ENCODE measurements at places on chromosomes 12 and 14. TPM values are rescaled to one million over a fixed set of nuclear protein-coding genes. Genes with fewer than 3 reads are reported as not detected.

DNA sequence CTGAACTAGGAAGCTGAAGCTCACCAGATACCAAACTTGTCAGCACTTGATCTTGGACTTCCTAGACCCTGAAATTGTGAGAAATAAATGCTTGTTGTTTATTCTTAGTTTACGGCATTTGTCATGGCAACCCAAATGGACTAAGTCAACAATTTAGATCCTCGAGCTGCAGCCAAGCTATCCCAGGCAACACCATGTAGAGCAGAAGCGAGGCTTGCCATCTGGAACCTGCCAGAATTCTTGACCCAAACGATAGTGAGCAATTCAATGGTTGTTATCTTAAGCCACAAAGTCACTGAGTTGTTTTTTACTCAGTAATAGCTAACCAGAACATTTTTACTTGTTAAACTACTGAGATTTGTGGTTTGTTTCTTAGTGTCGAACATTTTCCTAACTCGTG is 458.5 kb upstream of the FLRT2 start:
- H3K4me3 ChIP-seq: no peak overlapping the region
- DNase-seq: no peak
- no peaks in the 10 kb centered on the region for H3K4me1 ChIP-seq
- no peaks in the 10 kb centered on the region for H3K27me3 ChIP-seq
- H3K36me3 ChIP-seq: no peaks in the 10 kb centered on the region
- no peak overlapping the region for H3K27ac ChIP-seq

DNA sequence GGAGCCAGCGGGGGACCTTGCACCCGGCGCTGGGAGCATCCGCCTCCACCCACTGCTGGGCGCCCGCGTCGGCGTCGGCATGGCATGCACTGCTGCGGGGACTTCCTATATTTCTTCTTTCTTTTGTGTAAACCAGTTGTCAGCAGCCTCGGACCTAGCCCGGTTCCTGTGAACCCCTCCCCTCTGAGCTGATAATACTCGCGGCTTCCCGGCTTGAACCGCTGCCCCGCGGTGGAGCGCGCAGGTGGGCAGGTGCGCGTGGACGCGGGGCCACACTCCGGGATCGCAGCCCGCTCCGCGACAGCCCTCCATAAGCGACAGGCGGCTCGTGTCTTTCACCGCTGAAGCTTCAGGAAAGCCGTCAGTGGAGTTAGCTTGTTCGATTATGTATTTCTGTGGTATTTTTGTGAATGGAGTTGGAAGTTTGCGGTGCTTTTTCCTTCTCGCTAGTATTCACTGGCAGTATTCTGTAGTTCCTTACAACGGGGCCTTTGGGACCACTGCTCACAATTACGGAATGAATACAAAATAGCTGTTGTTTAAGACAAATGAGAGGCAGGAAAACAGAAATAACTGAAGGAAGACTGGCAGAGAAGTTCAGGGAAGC is 870 bp downstream of the BMAL2 start:
- peak overlapping the region; percentile 82 for H3K27ac ChIP-seq
- peak overlapping the region; percentile 86 for H3K4me3 ChIP-seq
- H3K36me3 ChIP-seq: no peaks in the 10 kb centered on the region
- DNase-seq: peak; percentile 51
- peaks cover 53% of the 10 kb centered on the region for H3K4me1 ChIP-seq

- H3K4me1 ChIP-seq: no peaks in the 10 kb centered on the region
- H3K27me3 ChIP-seq: peaks cover 11% of the 10 kb centered on the region
- no peak overlapping the region for H3K27ac ChIP-seq
- DNase-seq: no peak
- no peaks in the 10 kb centered on the region for H3K36me3 ChIP-seq
- H3K4me3 ChIP-seq: no peak overlapping the region
Observed at GRCh38 chr12:49687941-49688340, 19.3 kb downstream of the FMNL3 start.

GRCh38 chr14:96962337-96962736 is 165.2 kb downstream of the VRK1 start:
- H3K27me3 ChIP-seq: no peaks in the 10 kb centered on the region
- no peak overlapping the region for H3K4me3 ChIP-seq
- no peak overlapping the region for H3K27ac ChIP-seq
- peaks cover 6% of the 10 kb centered on the region for H3K36me3 ChIP-seq

DNA sequence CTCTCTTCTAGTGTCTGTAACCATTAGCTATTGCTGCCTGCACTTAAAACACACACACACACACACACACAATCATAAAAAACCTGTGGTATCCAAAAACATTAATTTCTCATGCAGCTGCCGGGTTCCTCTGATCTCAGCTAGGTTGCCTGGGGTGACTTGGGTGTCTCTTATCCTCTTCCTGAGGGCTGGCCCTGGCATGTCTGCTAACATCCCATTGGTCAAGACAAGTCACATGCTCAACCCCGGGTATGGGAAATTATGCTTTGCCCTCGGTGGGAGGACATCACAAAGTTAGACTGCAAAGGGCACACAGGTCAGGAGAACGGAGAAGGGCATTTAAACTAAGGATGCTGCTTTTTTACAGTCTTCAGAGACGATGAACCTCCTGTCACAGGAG is 55.7 kb downstream of the TRPV4 start:
- no peaks in the 10 kb centered on the region for H3K36me3 ChIP-seq
- no peaks in the 10 kb centered on the region for H3K27me3 ChIP-seq
- H3K4me1 ChIP-seq: peaks cover 12% of the 10 kb centered on the region
- DNase-seq: peak; percentile 52

DNA sequence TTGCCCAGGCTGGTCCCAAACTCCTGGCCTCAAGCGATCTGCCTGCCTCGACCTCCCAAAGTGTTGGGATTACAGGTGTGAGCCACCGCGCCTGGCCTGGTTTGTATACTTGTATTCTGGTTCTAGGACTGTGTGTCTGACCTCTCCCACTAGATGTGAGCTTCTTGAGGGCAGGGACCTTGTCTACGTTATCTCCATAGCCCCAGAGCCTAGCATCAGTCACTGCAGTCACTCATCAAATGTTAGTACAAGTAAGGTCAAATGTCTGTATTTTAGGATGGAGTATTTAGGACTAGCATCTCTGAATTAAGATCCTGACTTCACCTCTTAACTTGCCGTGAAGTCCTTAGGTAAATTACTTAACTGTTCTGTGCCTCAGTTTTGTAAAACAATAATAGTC is 2.9 kb downstream of the RILPL2 start:
- no peak for DNase-seq
- peaks cover 13% of the 10 kb centered on the region for H3K36me3 ChIP-seq
- no peak overlapping the region for H3K4me3 ChIP-seq
- peaks cover 5% of the 10 kb centered on the region for H3K4me1 ChIP-seq

GRCh38 chr12:81570234-81570633 is 188.9 kb downstream of the PPFIA2 start:
- no peaks in the 10 kb centered on the region for H3K36me3 ChIP-seq
- no peaks in the 10 kb centered on the region for H3K4me1 ChIP-seq
- no peak overlapping the region for H3K27ac ChIP-seq
- H3K4me3 ChIP-seq: no peak overlapping the region
- H3K27me3 ChIP-seq: peaks cover 13% of the 10 kb centered on the region
- no peak for DNase-seq

- no peak for DNase-seq
- no peak overlapping the region for H3K4me3 ChIP-seq
- H3K4me1 ChIP-seq: no peaks in the 10 kb centered on the region
- no peaks in the 10 kb centered on the region for H3K36me3 ChIP-seq
- H3K27ac ChIP-seq: no peak overlapping the region
Observed at GRCh38 chr12:62751810-62752155, 183.2 kb downstream of the PPM1H start.

- no peaks in the 10 kb centered on the region for H3K4me1 ChIP-seq
- H3K27ac ChIP-seq: no peak overlapping the region
- H3K27me3 ChIP-seq: no peaks in the 10 kb centered on the region
- H3K36me3 ChIP-seq: no peaks in the 10 kb centered on the region
- no peak for DNase-seq
Observed at GRCh38 chr12:66072566-66072965, 58.0 kb downstream of the LLPH start.

DNA sequence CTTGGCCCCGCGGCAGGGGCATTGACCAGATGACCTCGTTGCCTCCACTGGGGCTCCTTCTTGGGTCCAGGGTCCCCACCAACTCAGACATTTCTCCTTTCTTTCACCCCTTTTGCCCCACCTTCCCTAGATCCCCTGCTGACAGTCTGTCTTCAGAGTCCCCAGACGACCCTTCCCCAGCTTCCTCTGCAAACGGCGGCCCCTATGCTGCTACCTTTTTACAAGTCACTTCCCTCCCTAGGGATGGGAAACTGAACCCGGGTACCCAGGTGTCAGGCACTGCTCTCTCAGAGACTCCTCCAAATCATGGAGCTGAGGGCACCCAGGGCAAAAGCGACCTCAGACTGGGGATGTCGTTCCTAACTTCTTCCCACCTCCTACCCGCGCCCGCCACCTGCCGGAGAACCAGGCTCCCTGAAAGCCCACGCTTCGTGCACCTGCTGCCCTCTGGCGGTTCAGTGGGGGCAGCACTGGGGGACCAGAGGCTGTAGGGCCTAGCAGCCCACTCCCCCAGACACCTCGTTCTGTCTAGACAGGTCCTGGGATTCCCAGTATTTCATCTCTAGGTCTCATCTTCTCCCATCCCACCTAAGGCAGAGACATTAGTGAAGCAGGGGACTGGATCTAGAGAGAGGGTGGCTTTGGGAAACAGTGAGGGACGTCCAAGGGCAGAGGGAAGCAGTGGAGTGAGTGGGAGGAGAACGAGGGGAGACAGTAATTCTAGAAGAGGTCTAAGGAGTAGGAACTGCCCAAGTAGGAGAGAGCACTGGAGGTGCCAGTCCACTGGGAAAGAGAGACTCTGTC is 4.9 kb downstream of the ZNF385A start:
- peak overlapping the region; percentile 74 for H3K4me3 ChIP-seq
- peak overlapping the region; percentile 49 for H3K27ac ChIP-seq
- peaks cover 37% of the 10 kb centered on the region for H3K4me1 ChIP-seq
- H3K36me3 ChIP-seq: no peaks in the 10 kb centered on the region

- H3K27me3 ChIP-seq: no peaks in the 10 kb centered on the region
- H3K27ac ChIP-seq: no peak overlapping the region
- no peak overlapping the region for H3K4me3 ChIP-seq
- H3K36me3 ChIP-seq: no peaks in the 10 kb centered on the region
Observed at GRCh38 chr14:38828183-38828827, 274.7 kb downstream of the SEC23A start.

- peaks cover 12% of the 10 kb centered on the region for H3K4me1 ChIP-seq
- H3K27ac ChIP-seq: peak overlapping the region; percentile 61
- no peaks in the 10 kb centered on the region for H3K36me3 ChIP-seq
- no peak overlapping the region for H3K4me3 ChIP-seq
- H3K27me3 ChIP-seq: no peaks in the 10 kb centered on the region
Observed at GRCh38 chr14:87430214-87430613, 562.8 kb downstream of the GALC start.

DNA sequence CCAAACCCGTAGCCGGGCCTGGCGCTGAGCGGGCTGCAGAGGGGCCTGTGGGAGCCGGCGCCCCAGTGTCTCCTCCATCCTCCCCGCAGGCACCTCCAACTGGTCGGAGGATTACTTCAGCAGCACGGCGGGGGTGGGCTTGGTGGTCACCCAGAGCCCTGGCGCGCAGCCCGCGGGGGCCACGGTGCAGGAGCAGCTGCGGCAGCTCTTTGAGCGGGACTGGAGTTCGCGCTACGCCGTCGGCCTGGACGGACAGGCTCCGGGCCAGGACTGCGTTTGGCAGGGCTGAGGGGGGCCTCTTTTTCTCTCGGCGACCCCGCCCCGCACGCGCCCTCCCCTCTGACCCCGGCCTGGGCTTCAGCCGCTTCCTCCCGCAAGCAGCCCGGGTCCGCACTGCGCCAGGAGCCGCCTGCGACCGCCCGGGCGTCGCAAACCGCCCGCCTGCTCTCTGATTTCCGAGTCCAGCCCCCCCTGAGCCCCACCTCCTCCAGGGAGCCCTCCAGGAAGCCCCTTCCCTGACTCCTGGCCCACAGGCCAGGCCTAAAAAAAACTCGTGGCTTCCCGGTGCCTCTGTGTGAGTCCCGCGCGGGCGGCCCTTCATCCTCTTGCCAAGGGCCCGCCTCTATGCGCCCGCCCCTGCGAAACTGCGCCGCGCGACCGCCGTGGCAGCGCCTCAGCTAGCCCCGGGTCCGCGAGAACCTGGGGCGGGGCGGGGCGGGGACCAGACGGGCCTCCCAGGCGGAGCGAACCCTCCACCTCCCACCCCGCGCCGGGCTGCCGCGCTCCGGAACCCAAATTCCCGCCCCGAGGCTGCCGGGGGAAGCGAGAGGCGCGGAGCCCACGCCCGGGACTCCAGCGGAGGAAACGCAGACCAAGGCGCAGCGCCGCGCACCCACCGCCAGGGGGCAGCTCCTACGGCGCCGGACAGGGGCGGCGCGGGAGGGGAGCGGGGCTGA is 8.3 kb downstream of the PLD4 start:
- DNase-seq: peak; percentile 68
- H3K4me1 ChIP-seq: peaks cover 10% of the 10 kb centered on the region
- peak overlapping the region; percentile 65 for H3K4me3 ChIP-seq
- no peaks in the 10 kb centered on the region for H3K27me3 ChIP-seq
- H3K27ac ChIP-seq: no peak overlapping the region

DNA sequence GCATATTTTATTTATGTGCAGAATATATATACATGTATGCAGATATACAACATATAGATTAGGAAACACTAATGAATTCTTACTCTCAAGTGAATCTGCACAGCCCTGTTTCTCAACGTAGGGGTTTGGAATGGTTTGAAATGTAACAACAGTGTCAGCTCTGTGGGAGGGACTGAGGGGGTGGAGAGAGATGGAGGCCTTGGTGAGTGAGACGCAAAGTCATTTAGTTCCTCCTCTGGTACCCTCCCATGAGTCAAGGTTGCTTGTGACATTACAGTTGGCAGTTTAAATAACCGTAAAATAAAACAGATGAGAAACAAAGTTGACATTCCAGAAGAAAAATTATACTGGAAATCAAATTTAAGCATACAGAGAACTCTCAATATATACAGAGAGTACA is 313.0 kb upstream of the PRKD1 start:
- no peaks in the 10 kb centered on the region for H3K27me3 ChIP-seq
- DNase-seq: no peak
- H3K27ac ChIP-seq: no peak overlapping the region

DNA sequence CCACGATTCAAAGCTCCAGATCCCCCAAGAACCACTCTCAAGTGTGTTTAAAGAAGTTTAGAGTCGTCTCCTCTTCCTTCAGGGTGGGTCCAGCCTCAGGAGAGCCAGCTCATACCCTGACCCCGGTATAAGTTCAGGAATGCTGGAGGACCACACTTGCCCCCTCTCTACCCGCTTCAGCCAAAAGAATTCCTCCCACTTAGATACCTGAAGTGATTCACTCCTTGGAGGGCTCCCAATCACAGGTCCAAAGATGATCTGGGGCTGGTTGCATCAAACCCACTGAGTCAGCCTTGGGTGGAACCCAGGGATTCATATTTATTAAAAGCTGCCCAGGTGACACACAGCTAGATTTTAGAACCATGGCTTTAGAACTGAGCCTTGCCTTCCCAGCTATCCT is 133.5 kb upstream of the PARP11 start:
- H3K4me3 ChIP-seq: no peak overlapping the region
- no peak overlapping the region for H3K27ac ChIP-seq
- DNase-seq: peak; percentile 85
- H3K27me3 ChIP-seq: no peaks in the 10 kb centered on the region
- peaks cover 15% of the 10 kb centered on the region for H3K4me1 ChIP-seq

- DNase-seq: no peak
- H3K4me1 ChIP-seq: no peaks in the 10 kb centered on the region
- H3K27ac ChIP-seq: no peak overlapping the region
- H3K27me3 ChIP-seq: no peaks in the 10 kb centered on the region
- no peak overlapping the region for H3K4me3 ChIP-seq
Observed at GRCh38 chr12:112967306-112967705, 11.0 kb upstream of the OAS2 start.

The NAB2 gene
- total RNA-seq: 25.8 TPM

The TPPP2 gene
- total RNA-seq: not detected

The P2RX2 gene
- not detected for total RNA-seq

The KLHDC1 gene
- total RNA-seq: 0.52 TPM

The ASB2 gene
- total RNA-seq: not detected

The CACNA2D4 gene
- total RNA-seq: not detected

The RILPL2 gene
- total RNA-seq: 2.6 TPM

Data from MCF 10A (cell line).